Stimulated activated naive CD8-positive, alpha-beta T cell treated with anti-CD3 and anti-CD28 coated beads, Interleukin-15, Interleukin-2, amounts not matched to agents 100 U/mL and 50 U/mL, for 24 hours (primary cell): ENCODE measurements at places on chromosomes 11 and 22.

DNA sequence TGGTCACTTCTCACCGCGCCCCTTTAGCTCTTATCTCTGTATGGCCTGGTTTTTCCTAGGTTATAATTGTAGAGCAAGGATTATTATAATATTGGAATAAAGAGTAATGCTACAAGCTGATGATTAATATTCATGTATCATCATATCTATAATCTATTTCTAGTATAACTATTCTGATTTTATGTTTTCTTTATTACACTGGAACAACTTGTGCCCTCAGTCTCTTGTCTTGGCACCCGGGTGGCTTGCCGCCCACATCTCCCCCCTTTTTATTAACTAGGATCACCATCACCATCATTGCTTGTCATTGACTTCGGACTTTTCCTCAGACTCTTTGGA is 11.0 kb downstream of the OR52K1 start:
- DNase-seq: no peak

DNA sequence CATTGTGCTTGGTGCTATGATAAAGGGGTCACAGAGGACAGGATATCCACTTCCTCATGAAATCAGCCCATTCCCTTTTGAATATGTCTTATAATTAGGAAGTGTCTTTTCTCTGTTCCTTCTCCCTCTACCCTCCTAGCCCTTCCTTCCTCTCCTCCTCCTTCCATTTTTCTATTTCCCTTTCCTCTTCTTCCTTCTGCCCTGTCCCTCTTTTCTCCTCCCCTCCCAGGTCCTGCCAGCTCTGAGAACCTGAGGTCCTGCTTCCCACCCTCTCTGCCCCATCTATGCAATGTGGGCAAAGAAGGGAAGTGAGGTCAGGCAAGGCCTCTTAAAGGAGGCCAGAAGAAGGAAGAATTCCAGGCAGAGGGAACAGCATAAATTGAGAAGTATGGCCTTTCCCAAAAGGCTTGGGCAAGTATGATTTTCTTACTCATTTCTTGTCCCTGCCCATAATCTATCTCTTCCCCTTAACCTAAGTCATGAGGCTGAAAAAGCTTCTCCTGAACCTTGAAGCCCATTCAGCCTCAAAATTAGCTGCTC is 7.7 kb upstream of the UBASH3B start:
- DNase-seq: no peak

DNA sequence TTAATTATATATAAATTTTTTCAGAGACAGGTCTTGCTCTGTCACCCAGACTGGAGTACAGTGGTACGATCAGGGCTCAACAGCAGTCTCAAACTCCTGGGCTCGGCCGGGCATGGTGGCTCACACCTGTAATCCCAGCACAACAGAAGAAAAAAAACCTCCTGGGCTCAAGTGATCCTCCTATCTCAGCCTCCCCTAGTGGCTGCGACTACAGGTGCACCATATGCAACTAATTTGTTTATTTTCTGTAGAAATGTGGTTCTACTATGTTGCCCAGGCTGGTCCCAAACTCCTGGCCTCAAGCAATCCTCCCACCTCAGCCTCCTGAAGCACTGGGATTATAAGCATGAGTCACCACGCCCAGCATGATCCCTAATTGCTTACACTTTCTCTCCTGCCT is 56.1 kb upstream of the SLC35C1 start:
- DNase-seq: no peak

DNA sequence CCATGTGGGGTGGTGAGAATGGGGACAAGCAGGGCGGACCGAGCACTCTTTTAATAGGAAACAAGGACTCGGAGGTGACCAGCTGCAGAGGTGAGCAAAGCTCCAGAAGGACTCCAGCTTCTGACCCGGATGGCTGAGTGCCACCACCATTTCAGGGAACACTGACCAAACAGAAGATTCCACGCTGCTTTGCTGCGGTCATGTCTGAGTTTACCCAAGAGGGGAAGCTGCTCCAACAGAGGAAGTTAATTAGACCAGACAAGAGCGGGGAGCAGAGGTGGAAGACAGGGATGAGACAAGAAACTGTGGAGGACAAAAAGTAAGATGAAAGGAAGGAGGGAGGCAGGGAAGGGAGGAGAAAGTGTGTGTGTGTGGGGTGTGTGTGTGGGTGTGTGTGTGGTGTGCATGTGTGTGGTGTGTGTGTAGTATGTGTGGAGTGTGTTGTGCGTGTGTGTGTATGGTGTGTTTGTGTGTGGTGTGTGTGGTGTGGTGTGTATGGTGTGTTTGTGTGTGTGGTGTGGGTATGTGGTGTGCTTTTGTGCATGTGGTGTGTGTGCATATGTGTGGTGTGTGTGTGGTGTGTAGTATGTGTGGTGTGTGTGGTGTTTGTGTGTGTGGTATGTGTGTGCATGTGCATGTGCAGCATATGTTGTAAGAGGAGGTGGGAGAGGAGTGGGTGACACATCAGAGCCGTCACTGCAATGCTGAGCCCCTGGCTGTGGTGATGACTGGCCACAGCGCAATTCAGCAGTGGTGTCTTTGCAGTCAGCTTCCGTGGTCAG is 82.2 kb upstream of the AKIP1 start:
- no peak for DNase-seq

DNA sequence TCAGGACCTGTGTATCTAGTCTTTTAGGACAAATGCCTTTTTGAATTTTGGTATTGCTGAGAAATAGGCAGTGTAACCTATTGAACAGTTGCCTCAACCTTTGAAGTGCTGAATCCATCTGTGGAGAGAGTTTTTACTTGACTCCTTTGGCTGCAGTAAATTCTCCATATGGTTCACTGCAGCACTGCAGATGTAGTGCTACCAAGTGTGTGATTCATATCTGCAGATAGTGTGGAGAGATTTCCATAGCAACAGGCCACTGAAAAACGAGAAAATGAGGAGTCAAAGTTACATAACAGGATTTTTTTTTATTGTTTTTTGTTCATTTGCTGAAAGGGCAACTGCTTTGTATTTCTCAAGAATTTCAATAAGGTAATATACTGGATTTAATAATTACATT is 356.1 kb downstream of the RAB38 start:
- no peak for DNase-seq

GRCh38 chr22:41830174-41830573 is 2.7 kb upstream of the SREBF2 start:
- no peak for DNase-seq

GRCh38 chr11:67002921-67003411 is 20.0 kb upstream of the SYT12 start:
- DNase-seq: no peak

DNA sequence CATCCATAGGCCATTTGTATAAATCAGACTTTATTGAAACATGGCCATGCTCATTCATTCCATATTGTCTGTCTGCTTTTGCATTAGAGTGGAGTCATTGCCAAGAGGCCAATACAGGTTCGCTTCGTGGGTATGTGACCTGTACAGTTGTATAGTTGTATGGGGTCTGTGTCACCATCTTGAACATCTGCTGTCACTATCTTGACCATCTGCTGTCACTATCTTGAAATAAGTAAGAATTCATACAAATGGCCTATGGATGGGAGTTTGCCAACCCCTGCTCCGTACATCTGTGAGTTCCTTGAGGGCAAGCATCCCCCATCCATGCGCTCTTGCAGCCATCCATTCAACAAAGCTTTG is 44.4 kb upstream of the ANO1 start:
- no peak for DNase-seq

DNA sequence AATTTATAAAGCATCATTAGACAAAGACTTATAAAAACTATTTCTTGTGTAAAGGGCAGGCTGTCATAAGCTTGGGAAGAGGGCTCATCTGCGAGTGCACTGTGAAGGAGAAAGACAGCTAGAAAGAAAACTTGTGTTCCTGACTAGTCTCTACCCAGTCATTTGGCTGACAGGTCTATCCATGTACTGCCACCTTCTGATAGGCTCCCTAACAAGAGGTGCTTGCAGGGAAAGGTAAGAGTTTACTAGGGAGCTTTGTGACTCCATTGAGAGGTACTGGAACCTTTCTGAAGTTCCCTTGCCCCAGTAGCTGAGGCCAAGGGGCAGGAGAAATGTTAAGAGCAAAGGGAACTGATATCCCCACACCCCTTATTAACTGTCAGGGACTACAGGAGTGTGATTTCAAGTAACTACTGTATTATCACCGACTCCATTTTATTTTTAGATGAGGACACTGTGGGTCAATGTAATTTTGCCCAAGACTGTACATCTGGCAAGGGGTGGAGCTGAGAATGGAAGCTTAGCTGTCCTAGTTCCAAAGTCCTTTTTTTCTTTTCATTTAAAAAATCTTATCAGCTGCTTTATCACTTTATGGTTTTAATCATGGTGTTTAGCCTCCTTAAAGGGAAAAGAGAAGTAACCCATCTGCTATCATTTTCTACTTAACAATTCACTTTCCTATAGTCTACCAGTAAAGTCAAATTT is 129.4 kb downstream of the ARHGAP20 start:
- no peak for DNase-seq

DNA sequence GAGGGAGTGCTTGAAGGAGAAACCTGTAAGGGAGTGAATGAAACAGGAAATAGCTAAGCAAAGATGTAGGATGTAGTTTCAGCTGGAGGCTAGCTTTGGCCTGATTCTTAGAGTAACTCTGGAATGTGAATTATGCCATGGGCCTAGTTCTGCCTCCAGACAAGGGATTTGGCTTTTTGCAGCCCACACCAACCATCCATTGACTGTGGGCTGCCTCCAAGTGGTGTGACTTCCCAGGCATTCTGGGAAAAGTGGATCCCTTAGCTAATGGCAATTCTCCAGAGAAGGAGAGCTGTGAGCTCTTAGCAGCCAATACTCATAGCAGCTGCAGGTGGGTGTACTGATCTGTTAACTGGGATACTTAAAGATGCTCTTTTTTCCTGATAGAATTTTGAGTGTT is 2.0 kb upstream of the OR9I1 start:
- DNase-seq: no peak

DNA sequence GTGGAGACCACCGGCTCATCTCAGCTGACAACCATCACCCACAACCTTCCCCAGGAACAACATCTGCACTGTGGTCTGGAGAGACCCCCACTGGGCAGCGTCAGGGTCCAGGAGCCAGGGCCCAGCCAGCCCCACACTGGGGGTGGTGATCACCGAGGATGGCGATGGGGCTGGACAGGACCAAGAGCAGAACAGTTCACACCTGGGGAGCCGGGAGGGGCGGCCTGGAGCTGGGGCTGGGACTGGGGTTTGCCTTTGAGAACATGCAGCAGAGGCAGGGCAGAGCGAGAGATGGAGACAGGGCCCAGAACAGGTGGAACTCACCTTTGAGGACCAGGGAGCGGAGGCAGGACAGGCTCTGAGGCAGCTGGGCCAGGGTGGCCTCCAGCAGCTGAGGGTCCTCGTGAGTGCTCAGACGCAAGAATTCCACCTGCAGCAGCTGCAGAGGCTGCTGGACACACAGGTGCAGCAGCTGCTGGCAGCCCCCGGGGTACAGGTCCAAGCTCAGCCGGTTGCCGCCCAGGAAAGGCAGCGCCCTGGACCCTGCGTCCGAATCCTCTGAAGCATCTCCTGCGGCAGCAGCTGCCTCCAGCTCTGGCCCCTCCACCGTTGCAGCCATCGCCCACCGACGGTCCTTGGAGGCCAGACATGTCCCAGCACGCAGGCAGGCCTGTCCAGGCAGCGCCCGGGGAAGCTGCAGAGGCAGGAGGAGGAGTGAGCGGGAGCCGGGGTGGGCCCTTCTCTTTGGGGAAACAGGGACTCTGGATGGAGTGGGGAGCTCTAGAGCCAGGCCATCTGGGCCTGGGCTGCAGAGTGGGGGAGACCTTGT is 1.0 kb downstream of the PIDD1 start:
- DNase-seq: no peak

DNA sequence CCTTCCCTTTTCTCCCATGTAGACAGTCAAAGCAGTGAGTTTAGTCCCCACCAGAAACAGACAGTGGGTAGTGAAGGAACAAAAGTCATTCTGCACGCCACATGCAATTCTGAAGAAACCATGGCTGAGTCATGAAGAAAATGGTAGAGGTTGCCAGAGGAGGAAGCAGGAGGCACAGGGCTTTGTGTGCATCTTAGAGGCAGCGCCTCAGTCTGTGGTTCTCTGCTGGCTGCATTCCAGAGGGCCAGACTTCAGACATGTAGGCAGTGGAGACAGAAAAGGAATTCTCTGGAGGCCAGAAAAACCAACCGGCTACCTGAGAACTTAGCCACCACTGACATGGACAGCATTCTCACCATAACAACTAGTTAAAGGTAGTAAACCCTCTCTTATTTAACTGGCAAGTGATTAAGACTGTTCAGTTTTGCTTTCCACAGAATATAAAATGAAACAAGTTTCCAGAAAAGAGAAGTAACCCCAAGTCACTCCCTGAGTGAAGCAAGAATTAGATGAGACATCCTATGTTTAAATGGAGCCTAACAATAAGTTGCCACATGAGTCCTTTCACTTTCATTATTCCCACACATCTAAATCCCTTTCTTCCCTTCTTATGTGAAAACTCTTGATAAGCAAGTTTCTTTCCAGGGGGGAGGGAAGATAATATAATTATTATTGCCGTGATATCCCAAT is 556.1 kb downstream of the SOX6 start:
- DNase-seq: no peak

- DNase-seq: no peak
Measured at GRCh38 chr11:79430280-79430679, 10.6 kb downstream of the TENM4 start.

GRCh38 chr11:61331651-61332050 is 1.3 kb downstream of the DDB1 start:
- DNase-seq: no peak

- no peak for DNase-seq
Measured at GRCh38 chr11:92295175-92296137, 70.8 kb downstream of the FAT3 start.

DNA sequence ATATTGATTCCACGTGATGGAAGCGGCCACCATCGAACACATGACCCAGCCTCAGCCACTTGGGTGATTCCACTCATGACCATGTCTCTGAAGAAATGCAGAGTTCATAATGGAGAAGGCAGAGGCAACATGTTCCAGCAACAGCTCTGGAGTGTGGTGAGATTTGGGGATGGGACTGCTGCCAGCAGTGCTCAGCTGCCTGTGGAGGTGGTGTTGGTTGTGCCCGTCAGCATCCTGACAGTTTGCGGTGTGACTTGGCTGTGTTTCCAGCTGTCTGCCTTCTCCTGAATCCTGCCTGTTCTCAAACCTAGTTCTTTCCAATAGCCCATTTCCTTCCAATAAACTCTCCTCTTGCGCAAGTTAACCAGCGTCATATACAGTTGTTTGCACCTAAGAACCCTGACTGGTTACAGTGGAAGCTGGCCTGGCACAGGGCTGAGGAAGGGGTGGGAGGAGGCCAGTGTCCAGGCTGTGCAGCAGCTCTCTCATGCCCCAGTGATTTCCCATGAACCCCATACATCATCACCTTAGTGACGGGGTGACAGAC is 22.0 kb upstream of the OR8B8 start:
- DNase-seq: no peak

GRCh38 chr22:49971232-49972162 is 10.9 kb downstream of the PIM3 start:
- DNase-seq: peak; percentile 86

DNA sequence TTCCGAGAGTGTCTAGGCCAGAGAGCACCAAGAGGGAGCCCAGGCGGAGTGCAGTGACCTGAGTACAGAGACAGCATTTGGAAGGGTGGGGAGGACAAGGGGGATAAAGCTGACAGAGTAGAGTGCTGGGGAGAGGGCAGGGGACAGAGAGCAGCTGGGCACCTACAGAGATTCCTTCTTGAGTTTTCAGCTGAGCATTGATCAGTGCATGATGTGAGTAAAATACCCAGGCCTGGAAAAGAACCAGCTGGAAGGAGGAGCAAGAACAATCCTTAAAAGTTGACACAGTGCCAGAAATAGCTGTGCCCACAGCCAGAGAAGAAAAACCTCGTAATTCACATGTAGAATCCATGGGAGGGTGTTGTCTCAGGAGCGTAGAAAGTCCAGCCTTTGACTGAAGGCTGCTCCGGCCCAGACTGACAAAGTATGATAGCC is 33.9 kb upstream of the PANX2 start:
- no peak for DNase-seq

GRCh38 chr11:131246663-131247062 is 123.8 kb upstream of the NTM start:
- DNase-seq: peak; percentile 4
